ENCODE measurements at places on chromosomes 3 and 15.

- no peak for DNase-seq
These were observed 62.9 kb downstream of the KLF15 start for GRCh38 chr3:126294211-126294808.

DNA sequence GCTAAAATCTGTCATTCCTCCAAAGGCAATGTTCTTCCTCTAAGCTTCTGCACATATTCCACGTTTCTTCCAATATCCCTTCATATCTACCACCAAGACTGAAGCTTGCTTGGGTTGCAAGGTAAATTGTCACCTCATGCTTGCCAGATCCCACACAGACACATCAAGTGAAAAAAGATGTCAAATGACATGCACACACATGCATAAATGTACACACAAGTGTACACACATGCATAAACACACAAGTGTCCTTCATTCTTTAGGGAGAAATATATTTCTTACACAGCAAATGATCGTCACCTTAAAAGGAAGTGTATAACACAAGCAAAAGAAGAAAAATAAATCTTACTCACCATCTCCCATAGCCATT is 59.4 kb downstream of the CLASP2 start:
- DNase-seq, result no peak

DNA sequence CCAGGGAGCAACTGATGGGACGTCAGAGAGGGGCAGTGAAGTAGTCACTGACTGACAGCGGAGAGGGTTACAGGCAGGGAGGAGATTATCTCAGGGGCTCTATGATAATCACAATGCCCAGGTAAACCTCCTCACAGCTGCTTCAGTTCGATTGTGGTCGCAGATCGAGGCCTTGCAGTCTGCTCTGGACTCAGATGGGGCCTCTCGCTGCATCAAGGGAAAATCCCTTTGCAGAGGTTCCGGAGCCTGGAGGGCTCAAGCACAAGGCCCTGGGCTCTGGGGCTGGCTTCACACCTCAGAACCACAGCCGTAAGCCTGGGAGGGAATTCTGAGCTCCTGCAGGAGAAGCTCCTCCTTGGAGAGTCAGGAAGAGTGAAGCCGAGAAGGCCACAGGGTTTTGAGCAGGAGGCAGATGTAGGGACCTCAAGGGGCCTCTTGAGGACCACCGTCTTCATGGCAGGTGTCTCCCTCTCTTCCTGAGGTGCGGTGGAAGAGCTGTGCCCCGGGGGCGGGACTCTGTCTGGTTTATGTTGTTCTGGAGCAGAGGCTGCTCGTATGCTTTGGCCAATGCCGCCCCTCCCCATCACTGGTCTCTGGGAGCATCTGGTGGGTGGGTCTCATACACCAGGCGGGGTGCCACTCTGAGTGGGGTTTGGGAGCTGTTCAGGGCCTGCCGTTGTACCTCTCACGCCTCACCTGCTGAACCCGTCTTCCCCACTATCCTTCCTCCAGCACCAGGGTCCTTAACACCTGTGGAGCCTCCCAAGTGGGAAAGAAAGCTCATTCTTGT is 19.5 kb upstream of the SNRPA1 start:
- no peak for DNase-seq

- DNase-seq, result no peak
These were observed 223.9 kb upstream of the TPM1 start for GRCh38 chr15:62818691-62819090.

GRCh38 chr3:52889901-52890300 is 7.4 kb downstream of the STIMATE start:
- DNase-seq, result no peak

DNA sequence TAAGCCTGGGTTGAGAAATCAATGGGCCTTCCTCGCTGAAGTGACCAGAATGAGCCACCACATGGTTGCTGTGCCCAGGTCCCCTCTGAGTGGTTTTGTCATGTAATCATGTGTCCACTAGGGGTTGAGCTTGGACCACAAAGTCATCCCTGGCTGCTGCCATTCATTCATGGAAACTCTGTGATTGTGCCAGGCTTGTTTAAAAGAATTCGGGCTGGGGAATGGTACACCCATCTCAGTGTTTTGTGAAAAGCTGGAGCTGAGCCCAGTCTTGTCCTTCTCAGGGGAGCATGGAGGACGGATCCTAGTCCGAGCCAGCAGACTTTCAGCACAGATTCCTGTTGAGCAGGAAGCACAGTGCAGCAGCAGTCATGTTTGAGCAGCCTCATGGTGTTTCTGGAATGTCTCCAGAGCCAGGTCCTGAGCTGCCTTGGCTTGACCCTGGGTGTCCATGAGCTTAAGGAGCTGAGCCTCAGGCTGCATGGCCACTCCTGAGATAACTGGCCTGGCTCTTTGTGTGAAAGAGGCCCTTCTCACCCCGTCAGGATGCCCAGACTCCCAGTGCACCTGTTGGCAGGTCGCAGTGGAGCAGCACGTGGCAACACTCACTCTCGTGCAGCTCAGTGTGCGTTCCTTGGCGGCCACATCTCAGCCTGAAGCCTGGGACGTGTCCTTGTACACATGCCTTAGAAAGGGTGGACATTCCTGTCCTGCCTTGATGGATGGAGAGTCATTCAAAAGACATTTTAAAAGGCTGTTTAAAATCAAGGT is 260.3 kb upstream of the TPM1 start:
- DNase-seq, result no peak

- DNase-seq, result no peak
These were observed 11.3 kb upstream of the OXSR1 start for GRCh38 chr3:38154033-38154494.

- DNase-seq, result no peak
These were observed 6.7 kb downstream of the ANO10 start for GRCh38 chr3:43615133-43615532.

DNA sequence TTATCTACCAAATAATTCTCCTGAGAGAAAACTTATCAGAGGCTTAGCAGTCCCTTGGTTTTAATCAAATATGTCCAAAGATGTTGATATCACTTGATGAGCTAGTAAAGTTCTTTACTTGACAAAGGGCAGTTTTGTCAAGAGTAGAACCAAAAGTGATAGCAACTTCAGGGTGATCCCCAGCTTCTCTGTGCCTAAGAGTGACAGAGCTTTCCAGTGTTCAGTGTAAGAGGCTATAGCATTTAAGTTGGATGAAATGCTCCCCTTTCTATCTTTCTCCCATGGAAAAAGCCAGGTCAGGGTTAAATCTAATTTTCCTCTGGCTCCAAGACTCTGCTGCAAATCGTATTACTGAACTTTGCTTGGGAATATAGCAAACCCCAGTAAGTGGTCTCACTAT is 120.8 kb downstream of the UNC13C start:
- no peak for DNase-seq

DNA sequence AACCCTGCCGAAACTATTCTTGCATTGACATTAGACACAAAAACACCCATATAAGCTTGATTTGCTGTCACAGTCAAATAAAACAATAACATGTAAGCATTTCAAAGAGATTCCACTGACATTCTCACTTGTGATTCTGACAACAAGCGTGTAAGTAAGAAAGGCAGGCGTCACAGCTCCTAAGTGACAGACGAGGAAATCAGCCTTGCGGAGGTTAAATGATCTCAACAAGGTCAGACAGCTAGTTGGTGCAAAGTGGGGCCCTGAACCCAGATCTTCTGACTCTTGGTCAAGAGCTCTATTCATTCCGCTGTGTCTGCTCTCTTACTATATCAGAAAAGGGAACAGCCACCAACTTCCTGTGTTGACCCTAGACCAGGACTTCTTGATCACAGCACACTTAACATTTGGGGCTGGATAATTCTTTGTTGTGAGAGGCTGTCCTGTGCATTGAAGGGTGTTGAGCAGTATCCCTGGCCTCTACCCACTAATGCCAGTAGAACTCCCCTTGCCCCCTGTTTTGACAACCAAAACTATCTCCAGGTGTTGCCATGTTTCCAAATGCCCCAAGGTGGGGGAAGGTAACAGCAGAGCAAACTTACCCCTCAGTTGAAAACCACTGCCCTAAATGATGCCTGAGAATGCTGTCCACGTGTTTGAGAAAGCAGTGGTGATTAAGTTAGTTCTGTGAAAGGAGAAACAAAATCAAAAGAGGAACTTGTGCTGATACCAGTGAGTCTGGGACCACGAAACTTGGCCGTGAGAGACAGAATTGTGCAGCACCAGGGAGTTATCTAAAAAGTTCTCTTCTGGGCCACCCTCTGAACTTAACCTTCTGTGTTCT is 86.1 kb downstream of the LIPC start:
- peak; percentile 14 for DNase-seq

DNA sequence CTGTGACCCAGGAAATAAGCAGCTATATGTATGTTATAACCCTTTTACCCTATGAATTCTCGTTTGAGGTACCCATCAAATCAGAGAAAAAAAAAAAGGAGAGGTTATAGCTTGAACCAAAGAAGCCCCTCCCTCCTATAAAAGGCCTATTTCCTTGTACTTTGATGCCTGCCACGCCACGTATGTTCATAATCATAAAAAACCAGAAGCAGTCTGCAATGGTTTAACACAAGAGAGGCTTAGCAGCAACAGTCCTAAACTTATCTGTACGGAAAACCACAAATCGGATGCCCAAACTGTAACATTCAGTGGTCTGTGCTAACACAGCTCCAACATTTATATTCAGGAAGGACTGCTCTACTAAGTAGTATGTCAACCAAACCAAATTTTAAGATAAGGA is 21.2 kb downstream of the CCR8 start:
- no peak for DNase-seq

DNA sequence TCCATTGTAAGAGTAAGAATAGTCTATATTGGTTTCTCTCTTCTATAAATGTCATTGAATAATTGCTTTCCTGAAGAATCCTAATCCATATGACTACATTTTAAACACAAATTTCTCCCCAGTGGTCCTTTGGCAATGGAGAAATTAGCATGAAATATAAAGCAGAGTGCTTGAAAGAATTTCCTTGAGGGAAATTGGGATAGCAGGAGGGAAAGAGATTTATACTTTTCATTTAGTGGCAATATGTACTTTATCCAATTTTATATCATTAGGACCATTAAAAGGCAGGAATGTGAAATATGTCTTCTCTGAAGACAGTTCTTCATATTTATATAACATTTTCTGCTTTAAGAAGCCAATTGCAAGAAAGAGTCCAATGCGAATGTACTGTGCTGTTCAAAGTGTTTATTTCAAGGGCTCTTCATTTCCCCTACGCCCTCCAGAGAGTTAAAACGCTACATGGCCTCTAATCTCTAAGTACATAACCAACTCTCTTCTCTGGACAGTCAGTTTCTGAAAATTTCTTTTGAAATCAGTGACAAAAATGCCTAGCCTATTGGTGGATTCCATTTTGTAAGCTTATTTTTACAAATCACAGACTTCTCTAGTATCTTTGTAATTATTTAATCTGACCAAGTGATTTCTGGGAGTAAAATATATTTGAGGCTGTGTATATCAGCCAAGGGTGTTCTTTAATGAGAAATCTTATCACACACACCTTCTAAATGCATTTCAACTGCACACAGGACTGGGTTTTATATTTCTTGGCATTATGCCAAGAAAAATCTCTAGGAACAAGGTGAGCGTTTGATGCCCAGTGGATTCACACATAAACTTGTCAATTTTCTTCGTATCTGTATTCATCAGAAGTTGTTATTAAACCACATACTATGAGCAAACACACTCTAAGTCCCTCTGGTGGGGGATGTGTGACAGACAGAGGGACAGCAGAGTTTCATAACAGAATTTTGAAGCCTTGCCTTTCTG is 51.2 kb downstream of the KCNAB1 start:
- DNase-seq, result no peak

- DNase-seq, result no peak
These were observed 25.6 kb downstream of the MUC20 start for GRCh38 chr3:195746346-195746745.

GRCh38 chr15:72474912-72475628 is 940 bp downstream of the ARIH1 start:
- DNase-seq, result peak; percentile 89

DNA sequence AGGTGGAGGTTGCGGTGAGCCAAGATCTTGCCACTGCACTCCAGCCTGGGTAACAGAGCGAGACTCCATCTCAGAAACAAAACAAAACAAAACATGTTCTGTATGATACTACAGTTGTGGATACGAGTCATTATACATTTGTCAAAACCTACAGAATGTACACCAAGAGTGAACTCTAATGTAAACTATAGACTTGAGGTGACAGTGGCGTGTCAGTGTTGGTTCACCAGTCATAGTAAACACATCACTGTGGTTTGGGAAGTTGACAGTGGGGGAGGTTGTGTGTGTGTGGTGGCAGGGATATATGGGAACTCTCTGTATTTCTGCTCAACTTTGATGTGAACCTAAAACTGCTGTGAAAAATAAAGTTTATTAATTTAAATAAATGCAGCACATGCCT is 33.0 kb upstream of the GNB5 start:
- no peak for DNase-seq

GRCh38 chr15:33089878-33090757 is 104.4 kb downstream of the FMN1 start:
- no peak for DNase-seq

DNA sequence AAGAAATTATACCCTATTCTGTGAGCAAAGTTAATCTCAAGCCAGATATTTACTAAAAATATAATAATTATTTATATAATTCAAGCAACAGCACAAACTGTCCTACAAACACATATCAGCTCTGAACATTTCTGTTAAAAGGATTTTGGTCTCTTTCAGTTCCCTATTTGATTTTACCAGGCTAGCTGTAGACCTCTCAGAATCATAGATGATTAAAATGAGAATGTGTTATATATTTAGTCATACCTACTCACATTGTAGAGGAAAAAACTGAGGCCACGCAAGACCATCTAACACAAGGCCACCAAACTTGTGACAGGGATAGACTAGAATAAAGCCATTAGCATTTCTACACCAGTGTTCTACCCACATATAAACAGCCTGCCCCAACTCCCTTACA is 28.5 kb downstream of the ACKR4 start:
- no peak for DNase-seq

DNA sequence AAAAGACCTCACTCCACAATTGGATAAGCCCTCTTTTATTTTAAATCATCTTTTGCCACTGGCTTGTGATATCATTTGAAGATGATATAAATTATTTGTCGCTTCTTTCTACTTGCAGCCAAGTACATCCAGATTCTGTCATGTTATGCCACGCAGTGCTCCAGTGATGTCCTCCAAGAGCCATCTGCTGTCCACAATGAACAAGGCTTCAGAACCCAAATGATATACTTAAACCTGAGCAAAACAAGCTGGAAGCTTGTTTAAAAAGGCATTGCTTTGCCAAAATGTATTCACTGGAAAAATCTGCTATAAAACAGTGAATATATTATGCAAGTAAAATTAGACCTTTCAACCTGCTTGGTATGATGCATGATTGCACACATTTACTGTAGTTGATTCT is 58.8 kb upstream of the ARL6 start:
- no peak for DNase-seq

DNA sequence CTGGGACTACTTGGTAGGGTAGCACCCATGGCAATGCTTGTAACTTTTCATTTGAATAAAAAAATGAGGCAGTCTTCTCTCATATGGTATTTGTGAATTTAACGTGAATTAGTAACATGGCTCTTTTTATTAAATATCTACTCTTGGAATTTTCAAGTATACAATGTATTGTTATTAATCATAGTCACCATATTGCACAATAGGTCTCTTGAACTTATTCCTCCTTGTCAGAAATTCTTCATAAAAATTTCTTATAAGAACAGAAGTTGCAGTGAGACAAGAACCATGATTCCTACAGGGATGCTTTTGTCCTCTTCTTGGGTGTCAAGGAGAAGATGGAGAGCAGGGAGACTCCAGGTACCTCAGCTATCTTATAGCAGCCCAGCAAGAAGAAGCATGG is 203.8 kb upstream of the FEZF2 start:
- no peak for DNase-seq

GRCh38 chr3:33141006-33141405 is 27.2 kb downstream of the CRTAP start:
- no peak for DNase-seq
